ENCODE measurements at places on chromosomes 16 and 17. TPM values are rescaled to one million over a fixed set of nuclear protein-coding genes. Genes with fewer than 3 reads are reported as not detected.

CMTM3 gene
- polyA plus RNA-seq, result 65.6 TPM

DNA sequence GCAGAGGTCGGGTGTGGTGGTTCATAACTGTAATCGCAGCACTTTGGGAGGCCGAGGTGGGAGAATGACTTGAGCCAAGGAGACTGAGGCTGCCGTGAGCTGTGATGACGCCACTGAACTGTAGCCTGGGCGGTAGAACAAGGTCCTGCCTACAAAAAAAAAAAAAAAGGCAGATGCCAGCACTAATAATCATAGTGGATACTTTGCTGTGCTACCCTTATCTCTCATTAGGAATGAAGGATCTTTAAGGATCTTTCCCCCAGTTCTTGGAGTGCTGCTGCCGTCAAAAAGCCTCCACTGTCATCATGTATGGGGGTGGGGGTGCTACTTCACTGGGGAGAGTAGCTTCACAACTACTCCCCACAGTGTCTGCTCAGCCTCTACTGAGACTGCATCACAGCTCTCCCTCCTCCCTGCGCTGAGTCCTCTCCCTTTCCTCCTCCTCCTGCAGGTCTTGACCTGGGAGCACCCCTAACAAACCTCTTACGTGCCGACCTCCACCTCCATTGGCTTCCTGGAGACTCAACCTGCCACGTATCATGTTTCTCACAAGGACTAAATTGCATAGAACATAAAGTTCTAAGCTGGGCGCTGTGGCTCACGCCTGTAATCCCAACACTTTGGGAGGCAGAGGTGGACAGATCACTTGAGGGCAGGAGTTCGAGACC lies 24.4 kb upstream of the ST6GALNAC1 start:
- no peak for DNase-seq

- no peak for DNase-seq
These were observed 444.3 kb downstream of the KCNJ2 start for GRCh38 chr17:70613681-70614080.

- DNase-seq, result no peak
These were observed 44.2 kb upstream of the CIBAR2 start for GRCh38 chr16:85156440-85156839.

GRCh38 chr17:28735242-28735722 lies 6.7 kb downstream of the NEK8 start:
- DNase-seq, result no peak

Measured in muscle of back (tissue), 13 donors.